Cortex of kidney (tissue), 1 donor: ENCODE measurements at places on chromosomes 5 and 9.

DNA sequence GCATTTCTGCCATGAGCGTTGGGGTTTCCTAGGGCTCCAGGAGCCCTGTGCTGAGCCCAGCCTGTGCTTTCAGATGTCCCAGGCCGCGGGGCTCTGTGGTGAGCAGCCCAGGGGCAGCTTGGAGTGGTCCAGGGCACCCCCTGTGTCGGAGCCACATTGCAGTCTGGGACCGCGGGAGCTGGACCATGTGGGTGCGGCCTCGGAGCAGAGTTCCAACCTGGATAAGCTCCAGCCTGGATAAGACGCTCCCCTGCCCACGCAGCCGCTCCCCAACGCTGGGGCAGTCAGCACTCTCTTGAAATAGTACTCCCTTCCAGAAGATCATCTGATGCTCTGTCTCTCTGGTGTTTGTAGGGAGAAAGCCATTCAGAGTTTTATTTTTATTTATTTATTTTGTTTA, 111.1 kb downstream of the WNK2 start:
- no peak for DNase-seq

DNA sequence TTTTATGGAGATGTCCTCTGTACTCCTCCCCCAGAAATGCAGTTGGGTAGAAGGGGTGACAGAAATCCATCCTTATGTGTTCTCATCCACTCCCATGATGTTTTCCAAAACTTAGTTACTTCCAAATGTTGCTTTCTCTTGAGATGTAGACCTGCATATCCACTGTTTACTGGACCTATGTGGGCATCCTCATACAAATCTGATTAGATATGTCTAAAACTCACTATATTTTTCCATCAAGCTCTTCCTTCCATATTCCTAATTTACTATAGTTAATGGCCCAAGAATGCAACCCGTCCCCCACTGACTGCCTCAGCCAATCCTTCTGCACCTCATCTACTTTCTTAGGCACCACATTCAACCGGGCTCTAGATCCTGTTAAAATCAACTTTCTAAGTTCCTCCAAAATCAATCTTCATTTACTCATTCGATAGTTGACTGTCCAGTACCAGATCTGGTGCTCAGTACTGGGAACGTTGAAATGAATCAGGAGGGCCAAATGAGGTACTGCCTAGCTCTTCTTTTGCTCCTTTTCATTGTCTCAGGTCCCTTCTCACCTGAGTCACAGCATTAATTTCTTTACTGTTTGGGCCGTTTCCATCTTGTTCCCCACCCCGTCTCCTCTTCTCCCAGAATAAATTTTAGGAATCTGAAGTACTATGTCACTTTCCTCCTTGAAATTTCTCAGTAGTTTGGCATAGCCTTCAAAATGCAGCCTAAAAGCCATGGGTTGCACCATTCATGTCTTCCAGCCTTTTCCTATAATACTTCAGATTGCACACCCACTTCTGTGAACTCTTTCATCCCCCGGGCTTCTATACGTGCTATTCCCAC, 7.9 kb downstream of the PLK2 start:
- DNase-seq, result no peak

- DNase-seq, result no peak
Observed at GRCh38 chr9:89144238-89144637, 34.4 kb downstream of the SHC3 start.

GRCh38 chr5:60540856-60541805, 158.8 kb downstream of the DEPDC1B start:
- no peak for DNase-seq

GRCh38 chr5:67478337-67478736, 281.7 kb upstream of the CD180 start:
- DNase-seq, result no peak

DNA sequence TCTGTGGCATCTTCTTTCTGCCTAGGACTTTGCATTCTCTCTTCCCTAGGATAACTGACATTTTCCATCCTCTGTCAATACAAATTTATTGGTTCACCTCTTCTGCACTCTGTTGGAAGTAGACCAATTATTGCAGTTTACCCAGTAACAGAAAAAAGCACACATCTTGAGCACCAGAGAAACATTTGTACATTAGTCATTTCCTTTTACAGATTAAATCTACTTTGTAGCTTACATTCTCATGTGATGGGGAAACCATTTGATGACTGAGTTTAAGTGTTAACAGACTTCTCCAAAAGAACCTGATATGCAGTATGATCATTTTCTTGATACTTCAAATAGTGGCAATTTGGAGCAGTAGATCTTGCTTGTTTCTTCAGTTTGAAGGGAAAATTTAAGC, 1098.8 kb downstream of the DTWD2 start:
- no peak for DNase-seq

GRCh38 chr9:128094950-128095544, 27.0 kb downstream of the SLC25A25 start:
- no peak for DNase-seq
